Fibroblast of lung (primary cell): ENCODE measurements at places on chromosomes 5 and 9.
A peak's percentile ranks its signal among the peaks of the same experiment; 100 is the strongest.

DNA sequence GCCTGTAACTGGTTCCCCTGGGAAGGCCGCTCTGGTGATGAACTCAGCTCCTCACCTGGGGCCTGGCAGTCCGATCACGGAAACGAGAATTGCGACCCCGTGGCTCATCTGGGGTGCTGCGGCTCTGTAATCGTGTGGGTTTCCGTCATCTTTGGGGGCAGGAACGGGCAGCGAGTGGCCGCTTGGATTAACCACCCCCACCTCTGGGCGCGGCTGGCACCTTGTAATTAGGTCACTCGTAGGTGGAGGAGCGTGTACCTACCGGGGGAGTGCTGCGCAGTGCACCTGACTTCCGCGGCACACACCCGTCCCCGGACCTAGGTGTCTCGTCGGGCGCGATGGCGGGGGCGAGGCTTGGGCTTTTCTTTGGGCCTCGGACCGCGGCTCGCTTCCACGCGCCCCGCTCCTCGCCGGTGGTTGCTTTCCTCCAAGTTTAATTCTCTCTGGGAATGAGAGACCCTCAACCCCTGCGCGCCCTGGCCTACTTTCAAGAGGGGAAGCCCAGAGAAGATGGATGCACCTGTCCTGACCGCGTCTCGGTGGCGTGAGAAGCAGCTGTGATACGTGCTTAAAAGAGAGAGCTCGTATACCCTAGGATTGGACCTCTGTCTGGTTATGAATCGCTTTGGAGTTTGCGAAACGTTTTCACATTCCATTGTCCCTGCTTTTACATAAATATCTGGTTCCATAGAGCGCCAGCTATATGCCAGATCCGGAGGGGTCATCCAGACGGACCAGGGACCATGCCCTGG, 744 bp upstream of the PPP2CA start:
- peak; percentile 36 for DNase-seq

DNA sequence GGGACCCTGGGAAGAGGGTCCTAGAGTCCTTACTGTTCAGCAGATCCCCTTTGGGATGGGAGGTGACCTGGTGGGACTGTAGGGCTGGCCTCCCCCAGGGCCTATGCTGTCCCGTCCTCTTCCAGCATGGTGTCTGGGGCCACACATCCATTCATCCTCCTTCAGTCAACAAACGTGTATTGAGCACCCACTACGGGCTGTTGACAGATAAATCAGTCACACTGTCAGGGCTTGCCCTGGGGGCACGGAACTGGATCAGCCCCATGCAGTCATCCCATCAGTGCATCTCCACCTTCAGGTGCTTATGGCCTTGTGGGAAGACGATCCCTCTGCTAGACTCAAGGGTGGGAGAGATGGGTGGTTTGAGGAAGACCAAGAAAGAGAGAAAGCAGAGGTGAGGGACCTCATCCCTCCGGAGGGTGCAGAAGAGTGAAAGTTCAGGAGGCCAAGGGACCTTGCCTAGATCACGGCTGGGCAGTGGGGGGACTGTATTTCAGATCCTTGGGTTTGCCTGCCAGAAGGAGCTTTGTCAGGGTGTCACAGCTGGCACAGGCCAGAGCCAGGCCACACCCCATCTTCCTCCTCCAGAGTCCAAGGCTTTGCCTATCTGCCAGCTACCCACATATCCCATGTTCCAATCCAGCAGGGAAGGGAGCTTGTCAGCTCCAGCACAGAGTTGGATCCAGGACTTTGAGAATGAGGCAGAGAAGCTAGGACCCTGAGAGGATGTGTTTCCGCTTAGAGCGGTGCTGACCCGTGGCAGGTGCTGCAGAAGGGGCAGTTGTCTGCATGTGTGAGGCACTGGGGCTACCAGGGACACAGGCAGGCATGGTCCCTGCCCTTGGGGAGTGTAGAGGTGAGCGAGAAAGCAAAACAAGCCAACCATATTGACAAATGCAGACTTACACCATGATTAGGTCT, 30.5 kb downstream of the COL27A1 start:
- no peak for DNase-seq

GRCh38 chr5:9374025-9374424, 171.8 kb downstream of the SEMA5A start:
- DNase-seq = peak; percentile 42

GRCh38 chr5:151808451-151809169, 36.9 kb downstream of the G3BP1 start:
- DNase-seq = no peak

DNA sequence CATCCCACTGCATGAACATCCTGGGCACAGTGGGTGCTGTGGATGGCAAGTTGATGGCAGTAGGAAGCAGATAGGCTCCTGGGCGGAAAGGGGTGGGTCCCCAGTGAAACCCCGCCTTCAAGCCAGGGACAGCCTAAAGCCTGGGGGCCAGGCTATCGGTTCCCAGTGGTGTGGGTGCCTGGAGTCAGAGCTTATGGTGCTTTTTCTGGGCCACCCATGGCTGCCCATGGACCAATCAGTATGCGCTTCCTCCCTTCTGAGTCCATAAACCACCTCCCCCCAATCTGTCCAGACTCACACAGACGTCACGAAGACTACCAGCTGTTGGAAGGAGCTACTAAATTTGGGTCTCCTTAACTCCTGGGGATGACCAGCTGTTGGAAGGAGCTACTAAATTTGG, 17.5 kb upstream of the ECPAS start:
- no peak for DNase-seq
